A172 (cell line): ENCODE measurements at places on chromosomes 4 and X.
A peak's percentile ranks its signal among the peaks of the same experiment; 100 is the strongest.

- no peak for DNase-seq
Measured at GRCh38 chr4:972651-973424, 531 bp downstream of the DGKQ start.

- DNase-seq = no peak
Measured at GRCh38 chrX:153939573-153939972, 4.7 kb upstream of the NAA10 start.

GRCh38 chr4:111879539-111879938 is 265.7 kb upstream of the FAM241A start:
- no peak for DNase-seq

DNA sequence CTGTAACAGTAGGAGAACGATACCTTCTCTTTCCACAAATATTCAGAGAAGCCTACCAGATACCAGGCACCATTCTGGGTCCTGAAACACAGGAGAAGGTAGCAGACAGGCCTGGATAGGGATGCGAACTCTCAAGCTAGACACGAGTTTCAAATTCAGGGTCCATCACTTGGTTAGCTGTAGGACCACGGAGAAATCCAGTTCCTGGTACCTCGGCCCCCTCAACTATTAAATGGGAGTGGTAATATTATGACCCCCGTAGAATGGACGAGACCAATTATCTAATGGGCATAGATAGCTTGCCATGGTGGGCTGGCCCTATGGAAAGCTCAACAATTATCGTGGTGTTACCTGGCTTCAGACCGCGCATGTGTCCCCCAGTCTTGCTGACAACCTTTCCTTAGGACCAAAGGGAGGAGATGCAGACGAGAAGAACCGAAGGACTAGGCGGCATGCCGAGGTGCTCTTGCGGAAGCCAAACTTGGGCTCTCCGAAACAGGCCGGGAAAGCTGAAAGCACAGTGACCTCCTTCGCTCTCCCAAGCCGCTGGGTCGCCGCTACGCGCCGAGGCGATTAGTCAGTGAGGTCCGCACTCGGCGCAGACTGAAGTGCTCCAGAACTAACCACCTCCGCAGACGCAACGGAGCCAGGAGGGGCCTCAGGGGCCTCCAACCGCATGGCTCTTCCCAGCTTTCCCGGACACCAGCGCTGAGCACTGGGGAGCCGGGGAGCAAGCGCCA is 19.6 kb downstream of the NKX3-2 start:
- no peak for DNase-seq

- DNase-seq = no peak
Measured at GRCh38 chr4:70895811-70896491, 6.2 kb upstream of the MOB1B start.

DNA sequence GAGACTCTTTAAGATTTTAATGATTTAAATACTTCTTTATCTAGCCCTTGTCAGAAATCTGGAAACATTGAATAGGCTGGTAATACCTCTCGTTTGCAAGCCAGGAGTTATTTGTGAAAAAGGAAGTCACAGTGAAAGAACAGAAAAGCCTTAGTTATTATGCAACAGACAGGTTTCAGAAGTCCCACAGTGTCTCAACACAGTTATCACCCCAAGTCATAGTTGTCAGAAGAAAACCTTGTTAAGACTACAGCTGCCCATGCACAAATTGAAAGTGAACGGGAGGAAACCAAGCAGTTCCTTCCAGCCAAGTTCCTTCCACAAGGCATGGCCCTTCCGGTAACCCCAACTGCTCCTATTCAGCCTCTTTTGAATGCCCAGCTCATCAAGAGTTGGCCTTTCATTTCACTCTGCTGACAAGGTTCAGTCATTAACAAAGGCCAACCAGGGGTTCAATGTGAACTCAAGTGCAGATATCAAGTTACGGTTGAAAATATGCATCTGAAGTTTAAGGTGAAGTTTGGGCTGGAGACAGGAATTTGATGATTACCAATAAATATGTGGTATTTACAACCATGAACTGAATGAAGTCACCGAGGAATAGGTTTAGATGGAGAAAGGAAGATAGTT is 15.6 kb downstream of the ALPK1 start:
- DNase-seq = no peak

DNA sequence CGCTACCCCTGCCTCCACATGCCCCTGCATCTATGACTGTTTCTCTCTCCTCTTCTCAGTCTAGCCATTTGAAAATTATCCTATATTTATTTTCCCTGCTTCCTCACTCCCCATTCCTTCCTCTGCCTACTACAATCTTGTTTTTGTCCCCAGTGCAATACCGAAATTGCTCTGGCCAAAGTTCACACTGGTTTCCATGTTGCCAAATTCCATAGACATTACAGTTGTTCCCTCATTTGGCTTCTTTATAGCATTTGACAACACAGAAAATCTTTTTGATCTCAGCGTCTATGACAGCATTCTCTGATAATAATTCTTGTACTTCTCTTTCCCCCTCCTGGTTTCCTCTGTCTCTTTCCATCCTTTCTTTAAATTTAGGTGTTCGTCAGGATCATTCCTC is 99.4 kb downstream of the GPR82 start:
- no peak for DNase-seq

- DNase-seq = peak; percentile 38
Measured at GRCh38 chr4:154807042-154807630, 26.1 kb downstream of the RBM46 start.

GRCh38 chr4:77193511-77194102 is 36.6 kb downstream of the CCNG2 start:
- DNase-seq = no peak

DNA sequence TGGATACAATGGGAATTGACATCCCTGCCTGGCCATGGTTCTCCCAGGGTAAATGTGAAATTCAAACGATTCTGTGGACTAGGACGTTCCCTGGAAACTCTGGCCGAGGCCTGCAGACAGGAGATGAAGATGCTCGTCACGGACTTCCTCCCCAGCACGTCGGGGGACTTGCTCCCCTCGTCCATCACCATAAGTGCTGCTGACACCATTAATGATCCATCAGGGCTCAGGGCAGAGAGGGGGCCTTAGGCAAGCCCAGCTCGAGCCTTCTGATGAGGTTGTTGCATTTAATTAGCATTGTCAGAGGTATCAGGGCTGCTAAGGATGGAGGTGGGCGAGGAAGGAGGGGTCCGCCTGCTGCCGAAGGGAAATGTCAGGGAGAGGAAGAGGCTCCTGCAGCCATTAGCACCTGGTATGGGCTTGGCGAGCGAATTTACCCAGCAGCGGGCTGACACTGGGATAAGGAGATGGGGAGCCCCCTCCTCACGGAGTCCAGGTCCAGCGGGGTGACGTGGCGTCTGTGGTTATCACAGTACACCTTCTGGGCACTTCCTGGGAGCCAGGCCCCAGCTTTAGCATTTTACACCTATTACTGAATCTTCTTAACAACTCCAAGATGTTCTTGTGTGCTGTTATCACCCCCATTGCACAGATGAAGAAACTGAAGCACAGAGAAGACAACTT is 83.1 kb downstream of the PPP2R2C start:
- DNase-seq = no peak

GRCh38 chrX:125436855-125437254 is 117.2 kb downstream of the TEX13C start:
- no peak for DNase-seq

DNA sequence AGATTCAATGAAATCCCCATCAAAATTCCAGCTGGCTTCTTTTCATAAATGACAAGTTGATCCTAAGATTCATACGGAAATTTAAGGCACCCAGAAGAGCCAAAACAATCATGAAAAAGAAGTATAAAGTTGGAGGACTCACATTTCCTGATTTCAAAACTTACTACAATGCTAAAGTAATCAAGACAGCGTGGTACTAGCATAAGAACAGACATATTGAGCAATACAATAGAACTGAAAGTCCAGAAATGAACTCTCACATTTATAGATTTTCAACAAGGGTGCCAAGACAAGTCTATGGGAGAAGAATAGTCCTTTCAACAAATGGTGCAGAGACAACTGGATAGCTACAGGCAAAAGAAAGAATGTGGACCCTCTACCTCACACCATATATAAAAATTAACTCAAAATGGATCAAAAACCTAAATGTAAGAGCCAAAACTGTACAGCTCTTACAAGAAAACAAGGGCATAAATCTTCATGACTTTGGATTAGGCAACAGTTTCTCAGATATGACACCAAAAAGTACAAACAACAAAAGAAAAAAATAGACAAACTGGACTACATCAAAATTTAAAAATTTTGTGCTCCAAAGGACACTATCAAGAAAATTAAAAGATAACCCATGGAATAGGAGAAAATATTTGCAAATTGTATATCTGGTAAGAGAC is 28.5 kb downstream of the SASH3 start:
- DNase-seq = no peak

DNA sequence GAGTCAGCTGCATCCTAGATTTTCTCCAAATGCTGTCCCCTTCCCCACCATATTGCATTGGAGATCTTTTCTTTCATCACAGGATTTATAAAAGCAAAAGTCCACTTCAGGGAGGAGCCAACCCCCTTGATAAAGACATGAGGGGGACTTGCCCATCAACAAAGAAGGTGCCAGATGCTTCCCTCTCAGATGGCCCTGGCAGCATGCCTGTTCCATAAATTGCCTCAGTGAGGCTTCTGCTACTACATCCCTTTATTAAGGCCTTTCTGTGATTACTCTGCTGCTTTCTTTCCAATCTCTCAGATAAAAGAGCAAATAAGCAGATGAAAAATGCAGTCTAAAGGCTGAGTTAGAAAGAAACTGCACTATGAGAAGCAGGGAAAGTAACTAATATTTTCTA is 511.6 kb downstream of the PACRGL start:
- no peak for DNase-seq

- no peak for DNase-seq
Measured at GRCh38 chr4:173499658-173500535, 30.1 kb downstream of the HAND2 start.

DNA sequence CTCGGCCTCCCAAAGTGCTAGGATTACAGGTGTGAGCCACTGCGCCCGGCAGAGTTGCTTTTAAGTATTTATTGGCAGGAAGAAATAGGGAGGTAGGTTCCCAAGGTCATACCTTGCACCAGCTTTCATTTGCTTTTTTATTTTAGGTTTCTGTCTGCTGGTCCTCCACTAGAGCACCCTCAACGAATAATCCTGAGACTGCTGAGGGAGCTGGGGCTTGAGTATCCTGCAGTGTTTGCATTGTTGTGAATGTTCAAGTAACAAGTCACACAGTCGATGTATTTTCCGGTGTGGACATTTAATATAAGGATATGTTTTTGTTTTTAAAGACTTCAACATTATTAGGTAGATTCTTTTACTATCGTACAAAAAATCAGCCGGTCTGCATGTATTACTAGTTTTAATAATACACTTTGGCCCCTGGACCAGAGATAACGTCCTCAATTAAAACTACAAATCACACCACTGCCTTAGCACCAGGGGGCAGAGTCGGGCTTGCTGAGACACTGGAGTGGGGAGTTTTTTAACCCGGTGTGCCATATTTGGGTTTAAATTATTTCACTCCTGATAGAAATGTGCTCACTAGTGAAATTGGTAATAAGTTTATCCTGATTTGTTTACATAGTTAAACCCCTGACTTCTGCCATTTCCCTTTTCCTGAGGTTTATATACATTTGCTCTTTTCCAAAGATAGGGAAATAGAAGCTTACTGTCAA is 11.6 kb downstream of the SMIM20 start:
- DNase-seq = no peak

DNA sequence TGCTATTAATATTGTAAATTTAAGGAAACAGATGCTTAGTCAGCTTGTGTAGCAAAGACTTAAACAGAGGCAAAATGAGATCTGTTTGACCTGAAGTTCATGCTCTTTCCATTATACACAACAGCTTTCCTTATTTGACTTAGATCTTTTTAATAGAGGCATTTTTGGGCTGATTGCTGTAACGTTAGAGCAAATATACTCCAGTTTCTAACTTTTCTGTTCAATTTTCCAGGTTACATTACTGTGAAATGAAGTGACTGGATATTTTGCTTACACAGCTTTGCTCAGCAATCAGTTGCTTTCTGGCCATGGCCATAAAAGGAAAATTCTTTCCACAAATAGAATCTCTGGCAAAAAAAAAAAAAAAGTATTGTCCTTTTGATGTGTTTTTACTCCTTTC is 146.2 kb downstream of the PCDH7 start:
- no peak for DNase-seq

DNA sequence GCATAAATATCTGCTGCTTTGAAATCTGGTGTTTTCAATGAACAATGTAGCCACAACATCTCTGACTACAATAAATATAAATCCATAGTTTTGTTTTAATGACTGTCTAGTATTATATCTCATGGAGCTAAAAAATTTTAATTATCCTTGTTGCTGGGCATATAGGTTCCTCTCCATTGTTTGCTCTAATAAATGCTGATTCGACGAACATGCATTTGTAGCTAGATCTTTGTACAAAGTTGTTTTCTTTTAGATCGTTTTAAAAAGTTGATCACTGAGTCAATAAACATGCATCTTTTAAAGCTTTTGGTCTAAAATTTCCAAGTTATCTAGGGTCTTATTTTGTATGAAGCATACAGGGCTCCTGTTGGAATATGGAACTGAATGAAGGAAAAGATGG is 130.5 kb upstream of the GPR101 start:
- DNase-seq = no peak

DNA sequence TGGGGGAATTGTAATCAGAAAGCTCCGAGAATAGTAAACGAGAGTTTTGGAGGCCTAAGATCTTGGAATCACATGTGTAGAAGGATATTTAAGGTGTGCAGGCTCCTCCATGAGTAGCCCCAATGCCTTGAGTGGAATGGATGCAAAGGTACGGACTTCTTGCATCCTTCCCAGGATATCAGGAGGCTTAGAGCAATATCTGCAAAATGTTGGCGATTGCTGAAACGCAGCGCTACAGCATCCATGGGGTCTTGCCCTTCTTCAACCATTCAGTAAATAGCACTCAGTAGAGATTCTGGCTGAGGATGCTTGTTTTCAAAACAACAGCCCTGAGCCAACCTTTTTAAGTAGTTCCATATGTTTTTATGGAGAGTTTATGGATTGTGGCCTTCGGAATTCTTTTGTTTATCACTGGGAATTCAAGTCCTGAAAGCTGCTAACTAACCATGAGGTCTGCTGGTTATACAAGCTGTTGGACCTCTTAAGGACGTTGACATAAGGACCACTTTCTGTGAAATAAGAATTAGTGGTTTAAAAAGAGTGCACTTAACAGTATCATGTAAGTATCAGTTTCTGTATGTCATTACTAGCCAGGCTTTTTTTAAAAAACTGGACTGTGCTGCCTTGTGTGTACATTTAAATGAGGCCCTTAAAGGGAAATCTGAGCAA is 228.8 kb upstream of the PGRMC2 start:
- DNase-seq = no peak

GRCh38 chr4:145195167-145195952 is 15.0 kb upstream of the OTUD4 start:
- peak; percentile 10 for DNase-seq

- peak; percentile 78 for DNase-seq
Measured at GRCh38 chr4:181959121-181959520, 284.1 kb upstream of the TENM3 start.

DNA sequence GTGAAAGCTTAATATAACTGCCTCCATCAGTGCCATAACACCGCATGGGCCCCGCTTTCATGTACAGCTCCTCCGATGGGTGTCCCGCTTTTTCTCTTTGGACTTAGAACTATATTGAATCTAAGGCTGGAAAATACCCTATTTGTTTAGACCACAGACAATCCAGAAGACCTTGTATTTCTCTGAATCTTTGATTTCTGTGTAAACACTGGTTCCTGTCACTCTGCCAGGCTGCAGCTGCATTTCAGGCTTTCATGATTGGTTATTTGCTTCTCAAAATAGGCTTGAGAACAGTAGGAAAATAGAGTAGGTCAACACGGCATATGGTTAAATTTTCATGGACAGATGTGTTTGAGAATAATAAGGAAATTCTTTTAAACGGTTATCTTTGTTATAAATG is 80.0 kb downstream of the NWD2 start:
- no peak for DNase-seq

- DNase-seq = no peak
Measured at GRCh38 chr4:57200799-57201327, 90.7 kb upstream of the IGFBP7 start.
